Choroid plexus epithelial cell (primary cell): ENCODE measurements at places on chromosomes 5 and 9.
A peak's percentile ranks its signal among the peaks of the same experiment; 100 is the strongest.

GRCh38 chr5:156680831-156681230 is 169.3 kb upstream of the PPP1R2B start:
- DNase-seq = no peak

- no peak for DNase-seq
Measured at GRCh38 chr9:126615791-126616447, 2.2 kb downstream of the LMX1B start.

DNA sequence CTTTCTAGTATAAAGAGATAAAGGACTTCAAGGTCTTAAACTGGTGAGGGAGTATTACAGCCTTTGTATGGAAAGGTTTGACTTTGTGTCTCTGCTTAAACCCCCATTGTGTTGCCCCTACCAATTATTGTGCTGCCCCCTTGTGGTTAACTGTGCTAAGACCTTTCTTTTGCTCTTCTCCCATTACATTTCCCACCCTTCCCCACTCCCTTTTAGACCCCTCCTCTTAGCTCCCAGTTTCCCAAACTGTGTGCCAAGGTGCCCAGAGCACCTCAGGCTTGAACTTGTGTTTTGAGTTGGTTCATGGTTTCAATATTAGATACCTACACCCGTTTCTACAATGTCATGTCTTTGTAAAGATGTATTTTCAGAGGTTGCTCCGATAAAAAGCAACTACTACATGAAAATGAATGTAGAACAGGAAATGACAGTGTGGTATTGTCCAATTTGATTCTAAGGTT is 2.9 kb downstream of the JAK2 start:
- DNase-seq = peak; percentile 81

DNA sequence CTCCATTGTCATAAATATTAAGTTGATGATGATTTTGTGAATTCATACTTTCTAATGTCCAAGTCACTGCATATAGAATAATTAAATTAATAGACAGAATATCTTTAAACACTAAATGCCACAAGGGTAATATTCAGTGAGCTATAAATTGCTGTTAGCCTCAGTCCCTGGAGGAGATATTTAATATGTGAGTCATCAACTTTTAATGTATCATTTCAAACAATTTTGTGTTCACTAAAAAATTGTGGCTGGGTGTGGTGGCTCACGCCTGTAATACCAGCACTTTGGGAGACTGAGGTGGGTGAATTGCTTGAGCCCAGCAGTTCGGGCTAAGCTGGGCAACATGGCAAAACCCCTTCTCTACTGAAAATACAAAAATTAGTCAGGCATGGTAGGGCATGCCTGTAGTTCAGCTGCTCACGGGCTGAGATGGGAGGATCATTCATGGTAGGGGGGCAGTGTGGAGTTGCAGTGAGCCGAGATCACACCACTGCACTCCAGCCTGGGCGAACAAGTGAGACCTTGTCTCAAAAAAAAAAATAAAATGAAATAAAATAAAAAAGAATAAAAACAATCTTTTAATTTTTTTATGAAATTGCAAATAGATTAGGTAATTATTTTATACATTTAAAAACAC is 717.3 kb upstream of the CHD1 start:
- peak; percentile 4 for DNase-seq

- DNase-seq = no peak
Measured at GRCh38 chr9:112914524-112914923, 23.8 kb upstream of the SLC46A2 start.

- peak; percentile 78 for DNase-seq
Measured at GRCh38 chr9:20683351-20684034, 566 bp upstream of the FOCAD start.

GRCh38 chr9:110371411-110372007 is 33.8 kb upstream of the TXNDC8 start:
- no peak for DNase-seq

DNA sequence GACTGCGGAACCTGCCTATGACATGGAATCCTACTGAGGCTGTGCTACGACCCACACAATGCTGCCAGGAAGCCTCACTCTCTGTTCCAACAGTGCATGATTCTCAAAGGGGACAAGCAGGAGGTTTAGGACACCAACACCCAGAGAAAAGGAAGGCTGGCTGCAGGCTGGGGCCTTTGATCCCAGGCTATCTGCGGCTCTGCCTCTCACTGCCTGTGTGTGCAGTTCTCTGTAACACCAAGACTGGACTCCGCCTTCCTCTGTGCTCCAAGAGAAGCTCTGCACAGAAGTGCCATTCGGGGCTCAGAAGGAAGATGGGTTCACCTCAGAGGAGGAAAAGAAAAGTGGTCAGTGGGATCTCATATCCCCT is 20.5 kb downstream of the ANKH start:
- DNase-seq = no peak

DNA sequence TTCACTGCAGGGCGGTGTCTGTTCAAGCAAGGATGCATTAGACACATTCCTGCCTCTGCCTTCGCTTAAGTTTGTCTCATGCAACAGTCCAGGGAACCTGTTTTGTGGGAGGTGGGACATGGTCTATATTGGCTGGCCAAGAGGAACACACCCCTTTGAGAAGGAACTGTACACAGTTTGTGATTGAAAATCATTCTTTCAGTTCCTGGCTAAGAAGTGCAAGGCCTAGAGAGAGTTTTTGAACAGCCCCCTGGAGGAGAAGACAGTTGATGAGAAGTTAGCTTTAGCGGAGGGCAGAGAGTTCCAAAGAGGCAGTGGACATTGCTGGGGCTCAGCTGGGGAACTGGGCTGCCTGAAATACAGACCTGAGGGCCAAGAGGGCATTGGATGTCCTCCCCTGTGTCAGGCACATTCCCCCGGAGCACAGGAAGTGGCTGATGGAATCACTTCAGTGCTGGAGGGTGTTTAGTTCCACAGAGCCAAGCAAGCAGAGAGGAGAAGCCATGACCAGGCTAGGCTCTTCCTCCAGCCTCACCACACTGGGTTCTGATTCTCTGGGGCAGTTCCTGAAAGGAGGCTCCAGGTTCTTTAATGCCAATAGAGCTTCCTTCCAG is 66.6 kb downstream of the RGS3 start:
- no peak for DNase-seq

DNA sequence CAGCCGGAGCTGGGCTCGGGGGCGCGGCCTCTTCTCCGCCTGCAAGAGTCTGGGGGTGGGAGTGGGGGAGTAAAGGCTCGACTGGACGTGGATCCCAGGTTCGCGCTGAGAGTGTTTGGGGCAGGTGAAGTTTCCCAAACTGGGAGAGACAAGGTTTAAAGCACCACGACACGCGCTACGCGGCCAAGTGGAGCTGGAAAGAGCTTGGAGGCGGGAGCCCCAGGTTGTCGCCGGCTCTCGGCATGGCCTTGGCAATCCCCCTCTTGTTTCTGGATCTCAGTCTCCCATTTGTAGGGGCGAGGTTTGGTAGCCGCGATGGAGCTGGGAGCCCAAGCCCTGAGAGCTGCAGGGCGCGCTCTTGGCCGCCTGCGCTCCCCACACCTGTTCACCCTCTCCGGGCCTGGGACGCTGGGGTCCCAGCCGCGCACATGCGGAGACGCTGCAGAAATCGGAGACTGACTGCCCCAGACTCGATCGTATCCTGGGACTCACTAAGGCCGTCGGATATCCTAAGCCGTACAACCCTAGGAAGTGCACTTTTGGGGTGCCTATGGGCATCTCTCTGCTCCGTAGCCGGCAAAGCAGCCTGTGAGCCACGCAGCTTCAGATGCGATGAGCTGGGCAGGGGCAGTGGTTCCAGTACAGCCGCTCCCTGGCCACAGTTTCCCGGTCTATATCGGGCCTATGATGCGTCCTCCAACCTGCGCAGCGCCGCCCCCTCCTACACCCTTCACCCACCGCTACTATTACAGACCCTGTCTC is 937 bp downstream of the TMOD1 start:
- no peak for DNase-seq

- DNase-seq = no peak
Measured at GRCh38 chr5:3980156-3980555, 384.5 kb downstream of the IRX1 start.

DNA sequence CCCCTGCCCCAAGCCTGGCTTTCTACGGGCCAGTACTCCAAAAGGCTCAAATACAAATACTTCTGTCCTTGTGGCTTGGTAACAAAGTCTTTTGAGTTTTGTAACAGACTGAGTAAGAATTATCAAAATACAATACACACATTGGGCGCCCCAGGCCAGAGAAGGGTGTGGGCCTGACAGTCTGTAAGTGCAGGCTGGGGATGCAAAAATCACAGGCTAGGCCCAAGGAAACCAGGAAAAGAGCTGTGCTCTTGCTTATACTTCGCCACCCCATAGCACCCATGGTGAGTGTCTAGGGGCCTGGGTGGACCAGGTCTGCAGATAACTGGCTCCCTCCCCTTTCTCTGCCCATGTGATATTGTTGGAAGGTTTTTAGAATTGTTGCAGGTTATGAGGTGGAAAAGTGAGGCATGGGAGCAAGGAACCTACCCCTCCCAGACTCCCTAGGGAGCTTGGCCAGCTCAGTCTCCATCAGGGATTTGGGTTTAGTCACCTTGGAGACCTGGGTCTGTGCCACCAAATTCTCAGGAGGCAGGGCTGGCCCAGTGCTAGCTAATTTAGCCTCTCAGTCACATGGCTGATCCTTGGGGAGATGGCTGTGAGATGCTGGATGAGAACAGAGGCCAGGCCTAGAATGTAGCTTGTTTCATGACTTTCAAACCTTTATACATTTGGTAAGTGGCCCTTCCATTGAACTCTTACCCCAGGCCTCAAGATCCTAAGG is 72.9 kb downstream of the TARS1 start:
- peak; percentile 22 for DNase-seq

DNA sequence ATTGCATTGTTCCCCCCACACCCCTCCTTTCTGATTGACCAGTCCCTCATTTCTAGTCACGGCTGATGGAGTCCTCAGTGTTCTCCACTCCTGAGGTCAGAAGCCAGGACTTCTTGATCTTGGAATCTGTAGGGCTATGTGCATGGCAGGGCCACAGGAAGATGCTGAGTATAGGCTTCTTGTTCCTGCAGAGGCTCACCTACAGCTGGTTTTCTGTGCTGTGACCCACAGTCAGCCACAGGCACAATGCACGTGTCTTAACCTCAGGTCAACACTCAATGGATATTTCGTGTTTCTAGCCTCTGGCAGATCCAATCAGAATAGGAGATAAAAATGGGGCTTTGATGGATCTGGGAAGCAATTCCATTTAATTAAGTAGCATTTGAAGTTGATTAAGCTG is 14.3 kb upstream of the CXCL14 start:
- no peak for DNase-seq

GRCh38 chr5:41835645-41836044 is 34.6 kb downstream of the OXCT1 start:
- peak; percentile 92 for DNase-seq

DNA sequence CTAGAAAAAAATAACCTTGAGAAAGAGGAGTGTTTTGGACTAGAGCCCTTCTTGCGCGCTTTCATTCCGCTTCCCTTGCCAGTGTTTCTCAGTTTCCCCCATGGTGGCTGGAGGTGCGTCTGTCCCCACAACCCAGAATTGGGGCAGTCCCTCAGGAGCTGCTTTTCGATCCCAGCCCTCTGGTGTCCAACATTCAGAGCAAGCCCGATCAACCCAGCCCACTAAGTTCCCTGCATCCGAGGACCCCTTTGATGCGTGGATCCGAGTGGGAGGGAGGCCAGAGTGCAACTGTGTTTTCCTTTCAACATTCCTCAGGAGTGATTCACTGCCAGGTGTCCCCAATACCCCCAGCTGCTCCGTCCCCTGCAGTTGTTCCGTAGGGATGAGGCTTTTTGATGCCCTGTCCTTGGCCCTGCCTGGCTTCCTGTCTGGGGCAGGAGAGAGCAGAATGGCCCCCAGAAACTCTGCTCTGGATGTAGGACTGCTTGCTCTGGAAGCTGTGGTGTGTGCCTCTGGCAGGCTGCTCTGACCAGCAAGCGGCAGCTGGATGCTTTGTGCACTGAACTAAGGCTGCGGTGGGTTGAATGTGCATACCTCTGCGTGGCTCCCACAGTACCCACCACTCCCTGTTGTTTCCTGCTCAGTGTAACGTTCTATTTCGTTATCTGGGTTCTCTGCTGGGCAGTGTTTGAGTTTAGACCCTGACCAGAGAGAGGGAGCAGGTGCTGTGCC is 117.5 kb downstream of the BOD1 start:
- DNase-seq = peak; percentile 35

GRCh38 chr9:82062245-82062644 is 73.7 kb downstream of the SPATA31D1 start:
- DNase-seq = no peak

GRCh38 chr5:172496671-172497371 is 42.5 kb upstream of the SH3PXD2B start:
- peak; percentile 5 for DNase-seq

DNA sequence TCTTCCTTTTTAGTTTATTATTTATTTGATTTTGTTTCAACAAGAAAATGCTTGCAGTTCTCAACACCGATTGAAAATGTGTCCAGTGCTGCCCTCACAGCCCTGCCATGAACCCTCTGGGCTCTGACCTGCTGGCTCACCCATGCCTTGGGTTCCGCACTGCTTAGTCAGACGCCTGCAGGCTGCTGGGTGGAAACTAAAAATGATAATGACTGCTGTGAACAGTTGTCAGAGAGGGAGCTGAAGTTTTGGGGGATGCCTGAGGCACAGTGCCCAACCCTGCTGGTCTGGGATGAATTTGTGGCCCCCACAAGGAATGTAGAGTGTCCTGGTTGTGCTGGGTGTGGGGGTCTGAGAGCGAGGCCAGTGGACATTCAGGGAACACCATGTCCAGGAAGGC is 22.2 kb upstream of the CFAP157 start:
- DNase-seq = peak; percentile 56

- no peak for DNase-seq
Measured at GRCh38 chr5:139389701-139390638, at the start of gene MZB1. TSS of gene MZB1 (minus strand) at chr5:139389913. CDS start at chr5:139389856, 57 bp downstream.
